NCI-H226 (cell line): ENCODE measurements at places on chromosomes 6 and 20.
A peak's percentile ranks its signal among the peaks of the same experiment; 100 is the strongest.

GRCh38 chr6:90369024-90369519 lies 72.4 kb upstream of the BACH2 start:
- DNase-seq, result peak; percentile 99

- no peak for DNase-seq
Measured at GRCh38 chr6:111603040-111603439, 2.6 kb downstream of the TRAF3IP2 start.

GRCh38 chr6:162706232-162706631 lies 21.3 kb downstream of the PRKN start:
- DNase-seq, result no peak

GRCh38 chr6:161265975-161266374 lies 7.9 kb downstream of the AGPAT4 start:
- DNase-seq, result no peak

DNA sequence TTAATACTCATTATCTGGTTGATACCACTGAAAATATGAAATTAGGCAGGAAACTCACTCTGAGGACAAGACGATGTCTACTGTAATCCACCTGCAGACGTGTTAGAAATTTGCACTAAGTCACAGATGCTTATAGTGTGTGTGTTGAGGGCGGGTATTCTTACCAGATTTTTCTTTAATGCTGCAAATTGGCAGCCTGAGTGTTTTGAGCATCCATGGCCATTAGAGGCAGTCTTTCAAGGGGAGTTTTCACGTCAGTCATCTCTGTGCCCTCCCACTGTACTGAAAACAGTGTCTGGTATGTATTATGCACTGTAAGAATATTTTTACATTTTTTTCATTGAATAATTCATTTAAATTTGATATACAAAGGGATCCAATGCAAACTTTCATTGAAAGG lies 266.5 kb upstream of the QKI start:
- DNase-seq, result no peak

GRCh38 chr20:34074101-34074760 lies 37.8 kb downstream of the EIF2S2 start:
- DNase-seq, result no peak

DNA sequence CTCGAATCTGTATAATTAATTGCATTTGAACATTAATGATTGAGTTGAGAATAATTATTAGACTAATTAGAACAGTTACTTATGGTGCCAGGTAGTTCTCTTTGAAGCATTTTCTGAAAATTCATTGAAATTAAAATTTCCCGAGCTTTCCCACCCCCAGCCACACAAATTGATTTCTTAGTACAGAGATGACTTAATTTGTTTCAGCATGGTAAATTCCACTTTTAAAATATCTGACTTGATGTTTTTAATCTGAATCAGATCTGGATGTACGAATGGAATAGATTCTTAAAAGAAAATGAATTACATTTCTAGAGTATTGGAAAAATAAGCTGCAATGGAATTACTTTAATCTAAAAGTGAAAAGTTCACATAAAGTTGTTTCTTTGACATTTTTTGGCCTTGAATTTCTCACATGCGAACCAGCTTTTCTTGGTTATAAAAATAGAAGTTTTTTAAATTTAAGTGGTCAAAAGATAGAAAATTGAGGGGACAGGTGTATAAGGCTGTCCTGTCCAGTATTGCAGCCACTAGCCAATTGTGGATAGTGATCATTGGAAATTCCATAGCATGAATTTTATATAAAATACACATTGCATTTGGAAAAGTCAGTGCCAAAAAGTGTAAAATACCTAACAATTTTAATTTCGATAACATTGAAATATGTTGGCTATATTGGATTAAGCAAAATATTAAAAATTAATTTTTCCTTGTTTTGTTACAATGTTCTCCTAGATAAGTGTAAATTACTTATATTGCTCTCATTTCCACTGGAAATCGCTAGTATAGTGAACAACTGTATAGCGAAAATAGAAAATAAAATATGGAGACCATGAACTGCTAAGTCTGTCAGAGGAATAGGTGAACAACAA lies 102.9 kb downstream of the OR2B2 start:
- DNase-seq, result no peak

- no peak for DNase-seq
Measured at GRCh38 chr6:18445228-18445627, 58.1 kb downstream of the RNF144B start.

GRCh38 chr6:55019591-55019990 lies 154.7 kb upstream of the HCRTR2 start:
- no peak for DNase-seq
